Upper lobe of right lung (tissue), 1 donor: ENCODE measurements at places on chromosomes 16 and 17. TPM values are rescaled to one million over a fixed set of nuclear protein-coding genes. Genes with fewer than 3 reads are reported as not detected.

LAT gene
- total RNA-seq = 13.4 TPM

WNT3 gene
- 3.3 TPM for total RNA-seq

DNA sequence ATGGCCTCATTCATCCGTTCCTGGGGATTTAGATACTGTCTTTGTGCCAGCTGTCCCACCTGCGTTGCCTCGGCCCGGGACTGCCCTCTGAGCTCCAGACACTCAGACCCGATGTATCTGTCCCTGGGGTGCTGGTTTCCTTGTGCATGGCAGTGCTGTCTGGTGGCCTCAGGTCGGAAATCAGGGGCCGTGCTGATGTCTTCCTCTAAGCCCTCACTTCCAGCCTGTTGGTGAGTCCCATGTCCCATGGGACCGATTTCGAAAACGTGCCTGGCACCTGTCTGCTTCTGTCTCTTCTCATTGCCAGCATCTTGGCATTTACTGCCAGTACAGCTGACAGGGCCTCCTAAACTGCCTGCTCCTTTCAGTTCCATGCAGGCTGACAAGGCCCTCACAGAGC, 22.1 kb downstream of the NT5M start:
- H3K27me3 ChIP-seq = no peaks in the 10 kb centered on the region
- H3K36me3 ChIP-seq = no peaks in the 10 kb centered on the region
- H3K4me3 ChIP-seq = no peak overlapping the region
- H3K27ac ChIP-seq = no peak overlapping the region

DNA sequence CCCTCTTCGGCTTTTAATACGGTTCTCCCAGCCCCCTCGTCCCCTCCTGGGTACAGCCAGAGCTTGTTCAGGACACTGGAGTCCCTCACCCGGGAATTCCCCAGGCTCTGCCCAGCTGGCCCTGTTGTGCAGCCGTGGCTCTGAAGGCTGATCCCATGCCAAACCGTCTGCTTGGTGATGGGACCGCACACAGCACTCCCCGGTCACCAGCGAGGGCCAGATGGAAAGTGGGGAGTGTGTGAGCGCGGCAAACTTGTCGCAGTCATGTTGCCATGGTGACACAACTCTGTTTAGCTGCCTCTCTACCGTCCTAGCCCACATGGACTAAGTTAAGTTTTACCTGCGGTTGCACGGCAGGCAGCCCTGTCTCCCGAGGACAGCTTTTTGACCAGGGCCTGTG, 107.9 kb downstream of the RAP1GAP2 start:
- H3K4me1 ChIP-seq = no peaks in the 10 kb centered on the region
- H3K36me3 ChIP-seq = no peaks in the 10 kb centered on the region
- no peak overlapping the region for H3K27ac ChIP-seq
- no peak overlapping the region for H3K4me3 ChIP-seq

MPP2 gene
- total RNA-seq = 0.49 TPM

GRCh38 chr17:9893411-9894012, 11.6 kb downstream of the RCVRN start:
- no peaks in the 10 kb centered on the region for H3K36me3 ChIP-seq
- H3K27me3 ChIP-seq = no peaks in the 10 kb centered on the region
- no peak overlapping the region for H3K27ac ChIP-seq
- no peak for DNase-seq
- no peaks in the 10 kb centered on the region for H3K4me1 ChIP-seq
- H3K4me3 ChIP-seq = no peak overlapping the region

PGP gene
- 15.0 TPM for total RNA-seq

DNA sequence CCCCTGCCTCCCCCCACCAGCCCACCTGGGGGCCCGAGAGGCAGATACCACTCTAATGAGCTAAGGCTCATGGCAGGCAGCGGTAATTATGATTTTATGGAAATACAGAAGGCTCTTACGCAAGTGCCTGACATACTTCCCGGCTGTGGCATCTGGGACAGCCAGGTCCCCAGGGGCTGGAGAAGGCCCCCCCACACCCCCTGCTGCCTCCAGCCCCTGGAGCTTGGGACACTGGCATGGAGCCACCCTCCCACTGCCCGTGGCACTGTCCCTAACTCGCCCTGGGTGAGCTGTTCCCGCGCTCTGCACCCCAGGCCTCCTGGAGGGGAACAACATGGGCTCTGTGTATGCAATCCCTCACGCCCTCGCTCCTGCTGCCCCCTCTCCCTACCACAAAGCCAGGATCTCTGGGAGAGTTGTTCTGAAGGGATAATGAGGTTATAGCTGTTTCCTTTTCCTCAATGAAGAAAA, 5.4 kb upstream of the STAC2 start:
- H3K27me3 ChIP-seq = peaks cover 55% of the 10 kb centered on the region
- H3K36me3 ChIP-seq = no peaks in the 10 kb centered on the region
- DNase-seq = no peak
- no peak overlapping the region for H3K4me3 ChIP-seq

- H3K27me3 ChIP-seq = no peaks in the 10 kb centered on the region
- H3K4me3 ChIP-seq = no peak overlapping the region
- no peaks in the 10 kb centered on the region for H3K36me3 ChIP-seq
- H3K27ac ChIP-seq = no peak overlapping the region
- no peak for DNase-seq
Observed at GRCh38 chr17:42651392-42651791, 7.7 kb upstream of the TUBG2 start.

DNA sequence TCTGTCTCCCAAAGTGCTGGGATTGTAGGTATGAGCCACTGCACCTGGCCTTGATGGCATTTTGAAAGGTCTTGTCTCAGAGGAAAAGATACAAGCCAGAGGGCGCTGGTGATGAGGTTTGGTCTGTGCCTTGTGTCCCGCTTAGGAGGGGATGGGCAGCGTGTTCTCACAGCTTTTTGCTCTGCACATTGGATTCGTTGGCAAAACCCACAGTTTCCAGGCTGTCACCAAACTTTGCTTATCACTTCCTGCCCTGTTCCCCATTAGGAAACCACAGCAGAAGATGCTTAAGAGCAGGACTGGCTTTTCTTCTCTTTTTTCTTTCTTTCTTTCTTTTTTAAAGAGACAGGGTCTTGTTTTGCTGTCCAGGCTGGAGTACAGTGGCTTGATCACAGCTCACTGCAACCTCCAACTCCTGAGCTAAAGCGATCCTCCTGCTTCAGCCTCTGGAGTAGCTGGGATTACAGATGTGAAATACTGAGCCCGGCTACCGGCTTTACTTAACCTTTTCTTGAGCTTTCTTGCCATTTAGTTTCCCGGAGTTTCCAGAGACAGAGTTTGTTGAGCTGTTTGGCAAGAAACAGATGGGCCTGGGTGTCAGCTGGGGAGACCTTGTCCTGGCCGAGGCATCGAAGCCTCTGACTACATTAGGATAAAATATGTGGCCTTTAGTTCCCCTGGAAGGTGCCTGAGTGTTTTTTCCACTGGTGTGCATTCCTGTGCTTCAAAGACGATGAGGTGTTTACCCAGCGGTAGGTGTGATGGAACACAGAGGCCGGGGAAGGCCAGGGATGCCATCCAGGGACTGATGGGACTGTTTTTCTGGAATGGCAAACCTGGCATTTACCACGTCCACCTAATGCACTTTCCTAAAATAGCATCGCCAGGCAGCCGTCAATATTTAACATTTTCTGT, 112.9 kb downstream of the ABCC1 start:
- H3K4me1 ChIP-seq = peaks cover 13% of the 10 kb centered on the region
- no peak for DNase-seq
- H3K4me3 ChIP-seq = no peak overlapping the region

KRT24 gene
- not detected for total RNA-seq

HID1 gene
- total RNA-seq = 33.5 TPM

DNA sequence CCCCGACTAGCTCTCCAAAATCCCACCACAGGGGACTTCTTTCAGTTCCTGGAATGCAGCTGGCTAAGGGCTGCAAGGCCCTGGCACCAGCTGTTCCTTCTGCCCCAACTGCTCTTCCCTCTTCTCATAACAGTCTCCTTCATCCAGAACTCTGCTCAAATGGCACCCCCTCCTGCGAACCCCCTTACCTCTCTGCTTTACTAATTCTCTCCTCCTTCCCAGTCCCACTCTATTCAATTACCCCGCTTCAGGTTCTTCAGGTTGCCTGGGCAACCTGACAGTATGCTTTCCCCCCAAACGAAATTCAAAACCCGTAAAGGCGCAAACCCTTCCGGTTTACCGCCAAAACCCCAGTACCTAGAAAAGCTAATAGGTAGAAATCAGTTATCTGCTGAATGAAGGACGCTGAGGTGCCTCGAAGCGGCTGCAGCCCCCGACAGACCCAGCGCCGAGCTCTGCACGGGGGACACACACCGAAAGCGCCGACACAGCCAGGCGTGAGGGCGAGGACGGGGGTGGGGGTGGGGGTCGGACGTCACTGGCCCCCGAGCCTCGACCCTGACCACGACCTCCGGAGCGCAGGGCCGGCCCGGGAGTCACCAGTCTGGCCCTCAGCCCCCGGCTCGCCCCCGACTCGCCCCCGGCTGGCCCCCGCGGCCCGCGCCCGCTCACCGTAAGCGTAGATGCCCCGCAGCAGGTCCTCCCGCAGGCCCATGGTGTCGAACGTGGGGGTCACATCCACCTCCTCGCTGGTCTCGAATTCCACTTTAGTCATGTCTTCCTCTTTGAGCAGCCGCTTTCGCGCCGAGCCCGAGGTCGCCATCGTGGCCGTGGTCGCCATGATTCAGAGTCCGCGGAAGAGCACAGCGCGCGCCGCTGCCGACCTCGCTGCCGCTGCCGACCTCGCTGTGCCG, 550 bp downstream of the EIF4A3 start:
- peak overlapping the region; percentile 78 for H3K4me3 ChIP-seq
- DNase-seq = no peak
- peak overlapping the region; percentile 77 for H3K27ac ChIP-seq
- H3K4me1 ChIP-seq = peaks cover 26% of the 10 kb centered on the region

- H3K27ac ChIP-seq = no peak overlapping the region
- no peak overlapping the region for H3K4me3 ChIP-seq
- no peaks in the 10 kb centered on the region for H3K36me3 ChIP-seq
- DNase-seq = no peak
- H3K4me1 ChIP-seq = no peaks in the 10 kb centered on the region
- H3K27me3 ChIP-seq = no peaks in the 10 kb centered on the region
Observed at GRCh38 chr16:65697065-65697464, 575.2 kb upstream of the CDH11 start.

NCBP3 gene
- total RNA-seq = 34.9 TPM

- H3K4me3 ChIP-seq = no peak overlapping the region
- H3K27me3 ChIP-seq = no peaks in the 10 kb centered on the region
- peak overlapping the region; percentile 42 for H3K27ac ChIP-seq
- no peak for DNase-seq
- H3K4me1 ChIP-seq = peaks cover 33% of the 10 kb centered on the region
Observed at GRCh38 chr17:82568997-82569393, 49.5 kb downstream of the FOXK2 start.

KRTAP4-6 gene
- total RNA-seq = not detected

- no peak overlapping the region for H3K4me3 ChIP-seq
- H3K4me1 ChIP-seq = no peaks in the 10 kb centered on the region
Observed at GRCh38 chr17:78602246-78602645, 25.1 kb upstream of the DNAH17 start.

DNA sequence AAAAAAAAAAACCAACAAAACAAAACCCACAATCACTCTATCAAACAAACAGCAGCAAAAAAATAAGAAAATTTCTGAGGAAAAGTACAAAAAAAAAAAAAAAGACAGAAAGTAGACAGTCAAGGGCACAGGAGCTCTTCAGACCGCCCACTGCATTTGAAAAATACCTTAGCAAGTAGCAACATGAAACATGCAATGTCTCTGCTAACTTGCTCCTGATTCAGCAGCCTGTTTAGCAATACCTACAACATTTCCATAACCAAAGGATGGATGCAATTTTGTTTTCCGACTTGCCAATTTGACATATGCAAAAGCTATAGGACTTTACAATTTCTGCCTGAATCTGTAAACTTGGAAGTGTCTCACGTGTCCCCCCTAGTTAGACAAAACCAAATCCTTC, 57.4 kb downstream of the SYNRG start:
- DNase-seq = no peak
- no peak overlapping the region for H3K27ac ChIP-seq
- H3K4me1 ChIP-seq = no peaks in the 10 kb centered on the region
- no peak overlapping the region for H3K4me3 ChIP-seq

- no peaks in the 10 kb centered on the region for H3K4me1 ChIP-seq
- H3K27me3 ChIP-seq = no peaks in the 10 kb centered on the region
Observed at GRCh38 chr16:73414638-73415037, 366.7 kb upstream of the ZFHX3 start.

- H3K27me3 ChIP-seq = no peaks in the 10 kb centered on the region
- peak overlapping the region; percentile 28 for H3K4me3 ChIP-seq
- peaks cover 45% of the 10 kb centered on the region for H3K4me1 ChIP-seq
Observed at GRCh38 chr17:17700251-17700969, 19.2 kb downstream of the RAI1 start.

GRCh38 chr17:957856-958421, 21.6 kb downstream of the NXN start:
- DNase-seq = no peak
- no peaks in the 10 kb centered on the region for H3K27me3 ChIP-seq
- H3K36me3 ChIP-seq = no peaks in the 10 kb centered on the region
- H3K4me3 ChIP-seq = no peak overlapping the region

KRT33B gene
- not detected for total RNA-seq

- H3K4me1 ChIP-seq = peaks cover 12% of the 10 kb centered on the region
- H3K27ac ChIP-seq = peak overlapping the region; percentile 81
- H3K27me3 ChIP-seq = no peaks in the 10 kb centered on the region
- no peaks in the 10 kb centered on the region for H3K36me3 ChIP-seq
Observed at GRCh38 chr16:14186795-14187221, 115.7 kb downstream of the MRTFB start.

TMEM238L gene
- total RNA-seq = not detected

NPIPB9 gene
- 3.5 TPM for total RNA-seq

- no peak for DNase-seq
- peaks cover 4% of the 10 kb centered on the region for H3K36me3 ChIP-seq
- H3K4me3 ChIP-seq = no peak overlapping the region
- no peak overlapping the region for H3K27ac ChIP-seq
Observed at GRCh38 chr16:47309581-47310312, 151.1 kb downstream of the ITFG1 start.

DNA sequence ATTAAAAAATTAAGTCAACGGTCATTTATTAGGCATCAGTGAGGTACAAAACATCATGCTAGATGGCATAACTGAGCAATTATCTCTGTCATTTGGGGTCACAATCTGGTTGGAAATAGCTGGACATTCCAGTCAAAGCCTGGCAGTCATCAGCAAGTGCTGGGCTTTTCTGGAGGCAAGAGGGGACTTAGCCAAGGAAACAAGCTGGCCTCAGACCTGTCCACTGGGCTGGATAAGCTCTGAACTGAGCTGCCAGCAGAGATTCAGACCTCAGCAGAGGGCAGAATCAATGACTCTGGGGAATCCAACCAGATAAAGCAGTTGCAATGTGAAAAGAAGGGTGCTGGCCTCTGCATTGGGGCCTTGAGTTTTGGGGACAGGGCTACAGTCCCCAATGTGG, 161.9 kb upstream of the NOL11 start:
- DNase-seq = no peak
- H3K36me3 ChIP-seq = no peaks in the 10 kb centered on the region
- H3K27me3 ChIP-seq = no peaks in the 10 kb centered on the region
- H3K4me1 ChIP-seq = no peaks in the 10 kb centered on the region
- H3K4me3 ChIP-seq = no peak overlapping the region

GRCh38 chr16:57192146-57192545, 6.0 kb downstream of the RSPRY1 start:
- H3K4me3 ChIP-seq = no peak overlapping the region
- H3K4me1 ChIP-seq = peaks cover 24% of the 10 kb centered on the region
- H3K36me3 ChIP-seq = no peaks in the 10 kb centered on the region
- H3K27me3 ChIP-seq = no peaks in the 10 kb centered on the region
- DNase-seq = no peak

GRCh38 chr17:55570391-55570790, 59.1 kb upstream of the SMIM36 start:
- DNase-seq = no peak
- no peaks in the 10 kb centered on the region for H3K36me3 ChIP-seq
- no peak overlapping the region for H3K27ac ChIP-seq

ABCC12 gene
- not detected for total RNA-seq

PTRH2 gene
- total RNA-seq = 19.6 TPM
